Anterior cingulate cortex (tissue), 58 donors: ENCODE measurements at places on chromosomes 1 and 21.

DNA sequence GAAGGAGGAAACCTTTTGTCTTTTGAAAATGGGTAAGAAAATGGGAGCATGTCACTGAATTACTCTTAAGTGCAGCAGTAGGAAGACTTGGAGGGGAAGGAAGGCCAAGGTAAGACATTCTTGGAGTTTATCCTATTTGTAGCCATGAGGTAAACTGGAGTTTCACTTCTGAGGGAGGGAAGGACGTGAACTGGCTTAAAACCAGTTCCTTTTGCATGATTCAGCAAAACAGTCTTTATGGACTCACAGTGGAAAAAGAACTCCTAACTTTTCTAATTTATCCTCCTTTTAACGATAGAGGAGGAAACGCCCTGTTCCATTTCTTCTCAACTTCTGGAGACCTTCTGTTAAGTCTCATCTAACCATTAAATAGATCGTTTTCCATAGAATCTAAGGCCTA is 2.5 kb downstream of the PRDX6 start:
- DNase-seq: no peak

- no peak for DNase-seq
Measured at GRCh38 chr1:150516616-150517015, 1.1 kb downstream of the FALEC start.

DNA sequence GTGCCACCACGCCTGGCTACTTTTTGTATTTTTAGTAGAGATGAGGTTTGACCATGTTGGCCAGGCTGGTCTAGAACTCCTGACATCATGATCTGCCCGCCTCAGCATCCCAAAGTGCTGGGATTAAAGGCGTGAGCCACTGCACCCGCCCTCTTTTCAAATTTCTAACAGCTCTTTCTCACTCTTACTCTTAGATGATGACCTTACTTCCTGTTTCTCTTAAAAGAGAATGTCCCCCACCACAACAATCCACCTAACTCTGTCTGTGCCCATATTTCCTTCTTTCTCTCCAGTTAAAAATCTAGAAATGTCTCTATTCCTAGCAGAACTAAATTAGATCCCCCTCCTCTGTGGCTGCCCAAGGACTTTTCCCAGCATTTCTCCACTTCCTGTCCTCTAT is 46.6 kb upstream of the RGS2 start:
- no peak for DNase-seq

- no peak for DNase-seq
Measured at GRCh38 chr21:14602382-14602958, 56.4 kb upstream of the SAMSN1 start.

- no peak for DNase-seq
Measured at GRCh38 chr1:14320518-14320917, 278.0 kb upstream of the KAZN start.

GRCh38 chr1:193700710-193701355 is 514.4 kb upstream of the B3GALT2 start:
- DNase-seq: no peak

DNA sequence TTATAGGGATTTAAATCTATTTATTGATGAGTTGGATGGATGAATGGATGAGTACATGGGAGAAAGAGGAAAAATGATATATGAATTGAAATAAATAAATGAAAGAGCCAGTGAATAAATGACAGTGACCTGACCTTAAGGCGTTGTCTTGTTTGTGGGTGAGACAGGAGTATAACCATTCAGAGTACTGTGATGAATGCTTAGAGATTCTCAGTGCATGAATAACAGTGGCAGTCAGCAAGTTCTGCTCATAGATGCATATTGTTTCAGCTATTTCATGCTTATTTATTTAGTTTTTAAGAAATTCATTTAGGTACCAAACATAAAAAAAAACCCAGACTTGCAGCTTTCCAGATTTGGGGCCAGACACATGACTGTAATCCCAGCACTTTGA is 116.4 kb downstream of the FGGY start:
- no peak for DNase-seq

GRCh38 chr1:38027201-38028104 is 14.9 kb downstream of the UTP11 start:
- no peak for DNase-seq

DNA sequence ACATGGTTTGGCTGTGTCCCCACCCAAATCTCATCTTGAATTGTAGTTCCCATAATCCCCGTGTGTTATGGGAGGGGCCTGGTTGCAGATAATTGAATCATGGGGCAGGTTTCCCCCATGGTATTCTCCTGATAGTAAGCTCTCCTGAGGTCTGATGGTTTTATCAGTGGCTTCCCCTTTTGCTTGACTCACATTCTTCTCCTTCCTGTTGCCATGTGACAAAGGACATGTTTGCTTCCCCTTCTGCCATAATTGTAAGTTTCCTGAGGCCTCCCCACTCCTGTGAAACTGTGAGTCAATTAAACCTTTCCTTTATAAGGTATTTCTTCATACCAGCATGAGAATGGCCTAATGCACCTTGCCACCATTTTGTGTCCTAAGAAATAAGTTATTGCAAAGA is 415.0 kb downstream of the COL11A1 start:
- no peak for DNase-seq
